BJ (cell line): ENCODE measurements at places on chromosomes 7 and 10.

- DNase-seq = no peak
Observed at GRCh38 chr7:140475747-140476333, 3.5 kb downstream of the MKRN1 start.

DNA sequence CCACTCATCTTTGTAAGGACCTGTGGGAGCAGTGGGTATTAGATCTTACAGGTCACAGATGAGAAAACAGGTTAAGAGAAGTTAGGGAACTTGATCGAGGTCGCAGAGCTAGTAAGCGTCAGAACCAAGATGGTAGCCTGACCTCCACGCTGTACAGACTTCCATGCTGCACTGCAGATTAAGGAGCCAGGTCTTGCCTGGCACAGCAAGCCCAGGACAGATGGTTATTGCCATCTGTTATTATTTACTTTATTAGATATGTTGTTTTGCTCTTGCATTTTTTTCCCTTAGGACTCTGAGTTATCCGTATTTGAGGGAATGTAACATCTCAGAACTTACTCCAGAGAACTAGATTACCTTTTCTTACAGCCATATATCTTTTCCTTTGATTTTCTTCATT lies 147.2 kb downstream of the NSUN6 start:
- no peak for DNase-seq

GRCh38 chr10:99964791-99965190 lies 45.0 kb downstream of the DNMBP start:
- no peak for DNase-seq

DNA sequence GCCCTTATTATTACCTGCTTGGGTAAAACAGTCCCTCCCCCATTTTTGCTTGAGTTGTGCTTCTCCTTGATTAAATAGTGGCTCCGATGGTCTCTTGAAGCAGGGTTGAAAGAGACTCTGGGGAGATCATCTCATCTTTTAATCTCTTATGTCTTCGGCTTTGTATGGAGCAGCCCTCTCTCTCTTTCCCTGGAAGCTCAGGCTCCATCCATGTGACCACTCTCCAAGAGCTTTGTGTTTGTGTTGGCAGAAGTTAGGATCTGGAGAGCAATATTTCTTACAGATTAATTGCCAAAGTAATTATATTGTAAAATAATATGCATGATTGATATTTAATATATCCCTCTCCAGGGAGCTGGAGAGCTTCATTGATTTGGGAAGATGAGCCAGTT lies 76.9 kb downstream of the LRRC4 start:
- DNase-seq = no peak

DNA sequence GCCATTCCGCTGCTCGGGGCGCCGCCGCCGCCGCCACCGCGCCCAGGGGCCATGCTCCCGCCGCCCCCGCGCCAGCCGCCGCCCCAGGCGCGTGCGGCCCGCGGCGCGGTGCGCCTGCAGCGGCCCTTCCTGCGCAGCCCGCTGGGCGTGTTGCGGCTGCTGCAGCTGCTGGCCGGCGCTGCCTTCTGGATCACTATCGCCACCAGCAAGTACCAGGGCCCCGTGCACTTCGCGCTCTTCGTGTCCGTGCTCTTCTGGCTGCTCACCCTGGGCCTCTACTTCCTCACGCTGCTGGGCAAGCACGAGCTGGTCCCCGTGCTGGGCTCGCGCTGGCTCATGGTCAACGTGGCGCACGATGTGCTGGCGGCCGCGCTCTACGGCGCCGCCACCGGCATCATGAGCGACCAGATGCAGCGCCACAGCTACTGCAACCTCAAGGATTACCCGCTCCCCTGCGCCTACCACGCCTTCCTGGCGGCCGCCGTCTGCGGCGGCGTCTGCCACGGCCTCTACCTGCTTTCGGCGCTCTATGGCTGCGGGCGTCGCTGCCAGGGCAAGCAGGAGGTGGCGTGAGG lies 383 bp downstream of the MARVELD1 start:
- no peak for DNase-seq

DNA sequence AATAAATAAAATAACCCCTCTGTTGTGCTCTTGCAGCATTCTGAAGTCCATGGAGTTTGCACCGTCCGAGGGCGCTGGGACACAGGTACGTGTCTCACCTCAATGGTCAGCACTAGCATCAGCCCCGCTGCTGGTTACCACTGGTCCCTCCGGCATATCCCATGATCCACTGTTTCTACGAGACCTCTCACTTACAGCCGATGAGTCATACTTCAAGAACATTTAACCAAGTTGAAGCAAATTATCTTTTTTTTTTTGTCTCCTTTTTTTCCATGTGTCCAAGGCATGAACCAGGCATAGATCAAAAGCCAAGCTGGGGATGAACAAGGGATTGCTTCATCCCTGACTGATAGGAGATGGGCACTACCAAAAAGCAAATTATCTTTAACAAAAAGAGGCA lies 92.9 kb upstream of the SH2B2 start:
- no peak for DNase-seq

- DNase-seq = no peak
Observed at GRCh38 chr10:96271016-96271815, at the start of gene BLNK. Gene BLNK, minus strand, starts transcription at chr10:96271569. Its CDS starts 171 bp downstream, at chr10:96271398.

DNA sequence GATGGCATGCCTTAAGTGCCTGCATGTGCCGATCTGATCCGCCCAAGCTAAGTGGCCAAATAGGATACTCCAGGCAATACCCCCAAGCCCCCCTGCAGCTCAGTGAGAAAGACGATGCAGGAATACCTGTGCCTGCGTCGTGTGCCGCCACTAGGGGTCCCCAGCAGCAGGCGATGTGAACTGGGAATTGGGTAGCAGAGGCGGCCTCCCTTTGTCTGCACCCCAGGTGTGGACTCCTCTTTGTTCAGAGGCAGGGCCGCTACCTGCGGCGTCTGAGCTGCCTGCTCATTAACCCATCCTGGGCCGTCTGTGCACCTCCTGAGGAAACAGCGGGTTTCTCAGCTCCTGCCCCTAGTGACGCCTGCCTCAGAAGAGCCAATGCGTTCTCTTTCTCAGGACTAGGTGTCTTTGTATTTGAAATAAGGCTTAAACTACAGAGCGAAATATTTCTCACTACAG lies 4.8 kb upstream of the CHN2 start:
- no peak for DNase-seq

DNA sequence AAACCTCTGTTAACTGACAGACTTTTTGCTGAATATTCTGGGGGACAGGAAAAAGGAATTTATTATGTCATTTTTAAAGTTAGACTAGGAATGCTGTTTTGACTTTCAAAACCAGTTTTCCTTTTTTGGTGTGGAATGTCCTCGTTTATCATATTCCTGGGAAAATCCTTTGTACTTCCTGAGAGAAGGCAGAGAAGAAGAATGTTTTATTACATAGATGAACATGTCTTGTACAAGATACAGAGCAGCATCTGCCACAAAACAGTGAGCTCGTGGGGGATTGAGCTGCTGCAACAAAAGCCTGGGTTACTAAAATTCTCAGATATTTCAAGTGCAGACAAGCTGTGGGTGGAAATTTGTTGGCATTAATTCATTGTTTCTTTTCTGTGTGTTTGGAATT lies 20.2 kb downstream of the MCU start:
- no peak for DNase-seq

DNA sequence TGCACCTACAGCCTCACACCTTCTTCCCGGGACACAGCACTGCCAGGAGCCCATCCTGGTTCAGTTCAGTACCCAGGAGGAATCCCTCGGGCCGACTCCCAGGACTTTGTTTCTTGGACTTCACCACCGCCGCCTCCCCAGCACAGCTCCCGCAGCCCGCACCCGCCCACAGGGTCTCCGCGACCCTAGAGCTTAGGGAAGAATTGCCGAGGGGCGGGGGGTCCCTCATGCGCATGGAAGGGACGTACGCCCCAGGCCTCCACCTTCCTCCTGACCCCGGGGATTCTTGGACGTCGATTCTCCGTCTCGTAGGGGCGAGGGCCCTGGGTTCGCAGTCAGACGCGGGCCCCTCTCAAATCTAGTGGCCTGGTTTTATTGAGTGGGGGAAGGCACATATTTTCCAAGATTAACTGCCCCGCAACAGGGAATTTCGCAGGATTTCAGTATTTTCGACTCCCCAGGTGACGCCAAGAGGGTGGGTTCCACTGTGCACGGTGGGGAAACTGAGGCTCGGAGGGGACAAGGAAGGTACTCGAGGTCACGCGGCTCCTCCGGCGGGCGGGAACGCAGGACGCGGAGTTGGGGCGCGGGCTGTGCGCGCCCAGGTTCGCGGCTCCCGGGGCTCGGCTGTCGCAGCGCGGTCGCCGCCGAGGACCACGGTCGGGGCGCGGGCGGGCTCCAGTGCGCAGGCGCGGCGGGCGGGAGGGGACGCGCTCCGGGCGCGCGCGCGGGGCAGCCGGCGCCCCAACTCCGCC lies at the start of gene ADCY1:
ADCY1 (plus strand) TSS at position 708 of the 755 bp plus-strand sequence. CDS start 176 bp downstream, outside the sequence.
- no peak for DNase-seq

DNA sequence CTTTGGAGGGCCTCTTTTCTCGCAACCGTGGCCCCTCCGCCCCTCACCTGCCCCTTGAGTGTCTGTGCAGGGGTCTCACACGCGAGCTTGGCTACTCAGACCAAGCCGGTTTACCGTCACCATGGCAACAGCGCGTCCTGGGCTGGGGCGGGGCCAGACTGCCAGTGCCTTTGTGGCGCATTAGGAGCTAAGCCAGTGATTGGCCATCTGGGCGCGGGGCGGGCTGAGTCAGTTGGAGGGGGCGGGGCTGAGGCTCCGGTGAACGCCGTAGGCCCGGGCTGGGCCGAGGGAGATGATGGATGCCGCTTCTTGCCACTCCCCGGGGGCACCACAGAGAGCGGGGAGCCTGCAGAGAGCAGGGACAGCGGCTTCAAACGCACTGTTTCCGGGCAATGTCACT lies 48.7 kb upstream of the FXYD4 start:
- DNase-seq = no peak
